ENCODE measurements at places on chromosomes 5 and 9. TPM values are rescaled to one million over a fixed set of nuclear protein-coding genes. Genes with fewer than 3 reads are reported as not detected.

The HK3 gene
- total RNA-seq, result not detected

The EPB41L4A gene
- total RNA-seq, result not detected

The OR1J2 gene
- total RNA-seq, result not detected

The PCDHB11 gene
- not detected for total RNA-seq

The ITGA2 gene
- total RNA-seq, result 3.5 TPM

The LTC4S gene
- total RNA-seq, result 34.0 TPM

The EEIG1 gene
- total RNA-seq, result 14.1 TPM

The PCDHGA7 gene
- 5.1 TPM for total RNA-seq

The SLF1 gene
- total RNA-seq, result 1.5 TPM

The SOX30 gene
- total RNA-seq, result not detected

The APBA1 gene
- total RNA-seq, result 11.3 TPM

The FBP2 gene
- total RNA-seq, result not detected

The HNRNPH1 gene
- 177 TPM for total RNA-seq

The SPINK4 gene
- not detected for total RNA-seq

The DDX4 gene
- total RNA-seq, result not detected

The RAI14 gene
- 47.7 TPM for total RNA-seq

The IFNB1 gene
- total RNA-seq, result not detected

The SLC25A2 gene
- total RNA-seq, result not detected

The CPEB4 gene
- total RNA-seq, result 11.6 TPM

The SLC6A19 gene
- not detected for total RNA-seq

The IL7R gene
- 0.47 TPM for total RNA-seq

The ZMAT2 gene
- 26.7 TPM for total RNA-seq

The BARHL1 gene
- not detected for total RNA-seq
